ENCODE measurements at places on chromosomes 7 and 10. TPM values are rescaled to one million over a fixed set of nuclear protein-coding genes. Genes with fewer than 3 reads are reported as not detected.

GRCh38 chr7:155344270-155344617, 46.6 kb downstream of the INSIG1 start:
- no peaks in the 10 kb centered on the region for H3K36me3 ChIP-seq
- H3K27me3 ChIP-seq, result peaks cover 10% of the 10 kb centered on the region
- peaks cover 27% of the 10 kb centered on the region for H3K4me1 ChIP-seq
- no peak overlapping the region for H3K27ac ChIP-seq

DNA sequence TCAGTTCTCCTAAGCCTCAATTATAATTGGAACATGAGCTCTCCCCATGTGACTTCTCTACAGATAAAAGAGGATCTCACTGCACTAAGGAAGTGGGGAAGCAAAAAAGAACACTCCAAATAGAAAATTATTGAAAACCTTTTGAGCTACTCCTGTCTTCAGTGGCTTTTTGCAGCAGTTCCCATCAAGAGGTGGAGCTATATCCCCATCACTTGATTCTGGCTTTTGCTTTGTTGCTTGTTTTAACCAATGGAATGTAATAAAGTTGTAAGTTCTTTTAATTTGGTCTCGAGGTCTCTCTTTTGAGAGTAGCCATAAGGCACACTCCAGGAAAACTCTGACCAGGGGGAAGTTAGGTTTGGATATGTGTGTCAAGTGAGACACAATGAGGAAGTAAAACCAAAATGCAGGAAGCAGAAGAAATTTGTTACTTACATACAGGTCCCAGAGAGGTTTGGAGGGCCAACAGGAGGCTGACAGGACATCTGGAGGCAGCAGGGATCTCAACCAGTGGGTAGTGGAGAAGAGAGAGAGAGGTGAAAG, 569.4 kb downstream of the HTR7 start:
- H3K27ac ChIP-seq, result no peak overlapping the region
- no peak for DNase-seq
- H3K36me3 ChIP-seq, result no peaks in the 10 kb centered on the region
- no peaks in the 10 kb centered on the region for H3K27me3 ChIP-seq
- no peak overlapping the region for H3K4me3 ChIP-seq

DNA sequence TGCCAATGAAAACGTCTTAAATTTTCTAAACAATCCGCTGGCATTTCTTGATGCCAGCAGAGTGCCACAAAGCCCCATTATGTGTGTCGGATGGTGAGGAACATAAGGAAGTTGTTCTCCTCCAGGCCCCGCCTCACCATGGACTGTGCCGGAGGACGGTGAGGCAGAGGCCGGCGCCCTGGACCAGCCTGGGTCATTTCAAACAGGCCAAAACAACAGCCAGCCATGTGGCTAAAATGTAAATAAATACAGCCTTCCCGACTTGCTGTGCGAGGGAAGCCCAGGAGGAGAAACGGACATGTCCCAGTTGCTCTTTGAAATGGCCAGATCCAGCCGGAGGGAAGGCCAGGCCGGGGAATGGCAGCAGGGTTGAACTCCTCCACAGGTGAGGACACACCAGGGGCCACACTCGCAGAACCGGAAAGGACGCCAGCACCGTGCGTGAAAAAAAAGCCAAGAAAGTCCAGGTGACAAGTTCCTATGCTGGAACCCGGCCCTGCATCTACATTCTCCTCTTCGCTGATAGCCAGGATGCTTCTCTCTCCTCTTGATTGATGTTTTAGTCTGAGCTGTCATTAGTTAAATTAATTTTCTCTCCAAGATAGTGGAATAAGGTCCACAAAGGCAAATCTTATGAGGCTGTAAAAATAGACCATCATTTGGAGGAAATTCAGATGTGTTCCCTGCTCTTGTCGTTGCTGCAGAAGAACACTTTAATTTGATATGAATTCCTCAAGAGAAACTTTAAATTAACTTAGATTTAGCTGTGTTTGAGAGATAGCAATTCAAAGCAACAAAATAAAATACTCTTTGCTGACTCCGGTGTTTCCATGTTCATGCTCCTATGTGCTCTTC, 64.6 kb downstream of the EBF3 start:
- H3K27me3 ChIP-seq, result peaks cover 12% of the 10 kb centered on the region
- no peaks in the 10 kb centered on the region for H3K36me3 ChIP-seq
- H3K27ac ChIP-seq, result no peak overlapping the region
- DNase-seq, result no peak
- no peak overlapping the region for H3K4me3 ChIP-seq

Gene UTF1
- total RNA-seq, result not detected

GRCh38 chr7:66790196-66790595, 49.7 kb downstream of the RABGEF1 start:
- DNase-seq, result peak; percentile 82
- peaks cover 28% of the 10 kb centered on the region for H3K4me1 ChIP-seq
- H3K4me3 ChIP-seq, result peak overlapping the region; percentile 16
- peaks cover 26% of the 10 kb centered on the region for H3K36me3 ChIP-seq
- no peaks in the 10 kb centered on the region for H3K27me3 ChIP-seq

Gene SPDYE1
- total RNA-seq, result not detected

DNA sequence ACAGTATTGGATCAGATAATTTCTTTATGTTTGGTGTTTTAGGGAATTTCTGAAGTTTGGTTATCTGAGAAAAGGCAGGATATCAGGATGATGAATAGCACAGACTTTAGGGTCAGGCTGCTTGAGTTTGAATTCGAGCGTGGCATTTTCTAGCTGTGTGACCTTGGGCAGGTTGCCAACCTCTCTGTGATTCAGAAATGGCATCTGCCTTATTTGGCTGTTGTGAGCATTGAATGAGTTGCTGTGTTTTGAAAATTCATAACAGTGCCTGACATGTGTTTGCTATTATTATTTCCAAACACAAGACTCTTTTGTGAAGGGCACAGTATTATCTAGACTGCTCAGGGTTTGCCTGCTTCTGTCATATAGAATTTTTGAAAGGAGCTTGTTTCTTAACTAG, 66.9 kb downstream of the NXPH1 start:
- no peak overlapping the region for H3K4me3 ChIP-seq
- H3K27me3 ChIP-seq, result no peaks in the 10 kb centered on the region
- no peaks in the 10 kb centered on the region for H3K4me1 ChIP-seq
- no peak for DNase-seq
- no peak overlapping the region for H3K27ac ChIP-seq

GRCh38 chr7:20316706-20317105, 14.0 kb upstream of the ITGB8 start:
- no peak for DNase-seq
- no peak overlapping the region for H3K27ac ChIP-seq
- no peaks in the 10 kb centered on the region for H3K36me3 ChIP-seq
- H3K4me3 ChIP-seq, result no peak overlapping the region
- no peaks in the 10 kb centered on the region for H3K27me3 ChIP-seq

- peaks cover 50% of the 10 kb centered on the region for H3K4me1 ChIP-seq
- no peak overlapping the region for H3K27ac ChIP-seq
- H3K4me3 ChIP-seq, result no peak overlapping the region
- DNase-seq, result no peak
Observed at GRCh38 chr10:28604567-28605536, 71.9 kb downstream of the WAC start.

DNA sequence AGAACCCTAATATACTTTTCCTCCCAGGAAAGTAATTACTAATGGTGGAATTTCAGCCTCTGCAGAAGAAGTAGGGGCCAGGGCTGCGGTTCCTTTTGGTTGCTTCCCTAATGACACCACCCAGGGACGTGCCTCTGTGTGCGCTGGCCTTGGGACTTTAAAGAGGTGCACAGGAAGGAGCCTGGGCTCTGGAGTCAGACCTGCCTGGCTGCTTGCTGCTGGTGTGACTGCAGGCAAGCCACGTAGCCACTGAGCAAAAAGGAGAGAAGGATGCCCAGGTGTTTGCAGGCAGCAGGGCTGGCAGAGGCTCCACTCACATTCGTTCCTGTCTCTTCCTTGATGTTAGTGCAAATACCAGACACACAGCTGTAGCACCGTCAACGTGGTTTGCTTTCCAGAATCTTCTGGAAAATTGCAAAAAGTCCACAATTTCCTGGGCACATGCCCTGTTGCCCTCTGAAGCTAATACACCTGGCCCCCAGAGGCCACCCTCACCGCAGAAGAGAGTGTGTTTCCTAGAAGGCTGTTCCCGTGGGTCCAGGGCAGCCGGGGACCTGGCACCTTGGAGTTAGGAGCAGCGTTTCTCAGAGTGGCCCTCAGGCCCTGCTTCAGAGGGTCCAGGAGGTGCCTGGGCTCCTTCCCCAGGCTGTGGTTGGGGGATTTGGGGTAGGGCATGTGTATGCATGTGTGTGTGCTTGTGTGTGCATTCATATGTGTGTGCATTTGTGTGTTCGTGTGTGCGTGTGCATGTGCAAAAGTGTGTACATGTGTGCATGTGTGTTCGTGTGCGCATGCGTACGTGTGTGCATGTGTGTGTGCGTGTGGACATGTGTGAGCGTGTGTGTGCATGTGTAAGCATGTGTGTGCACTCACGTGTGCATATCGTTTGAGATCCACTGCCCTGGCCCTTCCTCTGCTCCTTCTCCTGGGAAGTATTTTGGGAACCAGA, 12.8 kb upstream of the PRKAG2 start:
- H3K27ac ChIP-seq, result no peak overlapping the region
- no peaks in the 10 kb centered on the region for H3K36me3 ChIP-seq
- H3K27me3 ChIP-seq, result peaks cover 26% of the 10 kb centered on the region
- H3K4me3 ChIP-seq, result no peak overlapping the region
- DNase-seq, result peak; percentile 52
- no peaks in the 10 kb centered on the region for H3K4me1 ChIP-seq

- H3K27ac ChIP-seq, result no peak overlapping the region
- H3K4me1 ChIP-seq, result no peaks in the 10 kb centered on the region
- peaks cover 6% of the 10 kb centered on the region for H3K27me3 ChIP-seq
Observed at GRCh38 chr7:39221901-39222300, 244.2 kb downstream of the POU6F2 start.

DNA sequence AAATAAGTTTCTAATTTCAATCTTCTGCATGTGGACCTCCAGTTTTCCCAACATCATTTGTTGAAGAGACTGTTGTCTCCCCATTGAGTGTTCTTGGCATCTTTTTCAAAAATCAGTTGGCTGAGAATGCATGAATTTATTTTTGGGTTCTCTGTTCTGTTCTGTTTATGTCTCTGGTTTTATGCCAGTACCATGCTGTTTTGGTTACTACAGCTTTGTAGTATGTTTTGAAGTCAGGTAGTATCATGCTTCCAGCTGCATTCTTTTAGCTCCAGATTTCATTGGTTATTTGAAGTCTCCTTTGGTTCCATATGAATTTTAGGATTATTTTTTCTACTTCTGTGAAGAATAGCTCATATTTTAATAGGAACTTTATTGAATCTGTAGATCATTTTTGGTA, 21.2 kb upstream of the SFTPD start:
- peaks cover 7% of the 10 kb centered on the region for H3K36me3 ChIP-seq
- no peak overlapping the region for H3K27ac ChIP-seq
- no peaks in the 10 kb centered on the region for H3K4me1 ChIP-seq
- no peak overlapping the region for H3K4me3 ChIP-seq

Gene TPST1
- total RNA-seq, result 4.6 TPM

GRCh38 chr10:121556455-121556854, 41.8 kb downstream of the FGFR2 start:
- no peaks in the 10 kb centered on the region for H3K36me3 ChIP-seq
- no peak for DNase-seq
- no peak overlapping the region for H3K27ac ChIP-seq
- no peaks in the 10 kb centered on the region for H3K27me3 ChIP-seq
- H3K4me1 ChIP-seq, result no peaks in the 10 kb centered on the region

DNA sequence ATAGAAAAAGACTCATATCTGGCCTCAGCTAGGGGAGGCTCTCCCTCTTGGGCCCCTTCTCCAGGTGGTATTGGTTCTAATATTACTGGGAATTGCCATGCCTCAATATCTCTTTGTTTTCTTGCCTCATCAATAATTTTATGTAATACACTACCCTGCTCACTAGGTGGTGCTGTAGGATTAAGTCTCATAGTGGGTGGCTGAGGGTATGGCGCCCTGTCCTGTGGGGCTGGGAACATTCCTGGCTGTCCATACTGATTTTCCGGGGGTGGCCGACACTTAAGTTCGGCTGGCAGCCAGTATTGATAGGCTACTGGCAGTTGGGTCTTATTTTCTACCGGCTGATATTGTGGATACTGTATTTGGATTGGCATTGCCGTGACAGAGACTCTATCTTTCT, 9.0 kb upstream of the TAS2R3 start:
- no peak for DNase-seq
- no peaks in the 10 kb centered on the region for H3K27me3 ChIP-seq
- peaks cover 53% of the 10 kb centered on the region for H3K36me3 ChIP-seq
- no peak overlapping the region for H3K27ac ChIP-seq
- H3K4me3 ChIP-seq, result no peak overlapping the region

DNA sequence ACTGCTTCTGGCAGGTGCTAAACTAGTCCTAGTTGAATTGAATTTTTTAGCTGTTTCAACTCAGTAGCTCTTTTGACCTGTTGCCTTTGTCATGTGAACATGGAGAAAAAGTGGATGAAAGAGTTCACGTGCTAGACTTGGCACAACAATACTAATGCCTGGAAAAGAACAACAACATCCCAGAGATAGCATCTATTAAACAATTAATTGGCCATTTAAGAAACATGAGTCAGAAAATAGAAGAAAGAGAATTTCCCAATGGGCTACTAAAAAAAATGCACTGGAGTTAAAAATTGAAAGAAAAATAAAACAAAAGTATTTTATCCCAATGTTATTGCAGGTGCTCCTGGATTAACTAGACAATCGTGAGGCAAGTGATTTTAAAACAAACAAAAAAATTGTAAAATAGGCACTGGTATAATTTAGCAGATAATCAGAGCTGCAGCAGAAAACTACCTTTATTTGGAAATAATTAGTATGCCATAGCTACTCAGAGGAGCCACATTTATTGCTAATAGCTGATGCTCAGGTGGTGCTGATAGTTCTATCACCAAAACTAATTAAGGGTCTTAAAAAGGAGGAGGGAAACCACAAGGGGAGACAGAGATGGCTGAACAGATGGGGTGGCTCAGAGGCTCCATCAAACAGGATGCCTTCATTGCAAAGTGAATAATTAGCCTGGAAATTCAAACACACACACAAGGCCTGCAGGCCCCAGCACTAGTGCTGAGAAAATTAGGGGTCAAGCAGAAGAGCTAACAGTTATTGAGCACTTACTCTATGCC, 17.6 kb downstream of the CCDC71L start:
- H3K36me3 ChIP-seq, result no peaks in the 10 kb centered on the region
- H3K27me3 ChIP-seq, result peaks cover 27% of the 10 kb centered on the region
- no peaks in the 10 kb centered on the region for H3K4me1 ChIP-seq
- no peak for DNase-seq

- H3K27ac ChIP-seq, result no peak overlapping the region
- no peaks in the 10 kb centered on the region for H3K4me1 ChIP-seq
- H3K4me3 ChIP-seq, result no peak overlapping the region
- no peak for DNase-seq
- H3K36me3 ChIP-seq, result no peaks in the 10 kb centered on the region
Observed at GRCh38 chr10:131178521-131179331, 132.8 kb downstream of the TCERG1L start.

DNA sequence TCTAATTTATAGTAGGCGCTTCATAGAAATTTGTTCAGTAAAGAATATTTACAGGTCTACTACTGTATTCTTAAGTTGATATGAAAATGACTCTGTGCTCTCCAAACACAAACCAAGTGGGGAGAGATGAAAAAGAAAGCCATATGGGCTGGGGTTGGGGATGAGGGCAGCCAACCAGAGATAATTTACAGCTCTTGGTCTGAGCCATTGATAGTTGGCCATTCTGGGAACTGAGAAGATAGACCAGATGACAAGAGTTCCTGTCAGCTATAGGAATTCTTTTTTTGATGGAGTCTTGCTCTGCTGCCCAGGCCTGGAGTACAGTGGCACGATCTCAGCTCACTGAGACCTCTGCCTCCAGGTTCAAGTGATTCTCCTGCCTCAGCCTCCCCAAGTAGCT, 57.4 kb downstream of the LAMB4 start:
- H3K4me1 ChIP-seq, result no peaks in the 10 kb centered on the region
- no peaks in the 10 kb centered on the region for H3K36me3 ChIP-seq
- peaks cover 9% of the 10 kb centered on the region for H3K27me3 ChIP-seq
- no peak overlapping the region for H3K4me3 ChIP-seq

All from natural killer cell treated with Interleukin-12 subunit alpha and Interleukin-12 subunit beta and Interleukin-15 and Interleukin-18, amount 100 ng/mL, for 72 hours (primary cell).